Hematopoietic multipotent progenitor cell treated with erythropoietin and hydrocortisone succinate and interleukin-3 and kit ligand, for 8 days (in vitro differentiated cells): ENCODE measurements at places on chromosomes 7 and 10.

DNA sequence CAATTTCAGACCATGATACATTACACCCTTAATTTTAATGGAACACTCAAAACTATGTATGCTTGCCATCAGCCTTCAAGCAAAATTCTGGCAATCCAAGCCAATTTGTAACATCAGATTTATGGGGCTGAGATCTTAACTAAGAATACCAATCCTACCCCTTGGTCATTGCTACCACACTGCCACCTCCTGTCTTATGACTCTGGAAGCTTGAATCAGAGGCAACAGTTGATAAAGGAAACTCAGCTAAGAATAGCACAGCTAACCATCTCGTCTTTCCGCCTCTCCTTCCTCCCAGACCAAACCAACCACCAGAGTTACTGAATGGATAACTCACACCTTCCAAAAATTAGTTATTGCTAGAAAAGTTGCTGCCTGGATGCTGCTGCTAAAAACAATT lies 7.4 kb downstream of the IGF2BP3 start:
- peak; percentile 30 for DNase-seq

GRCh38 chr7:140923358-140924006 lies 1.2 kb downstream of the BRAF start:
- DNase-seq, result peak; percentile 37

DNA sequence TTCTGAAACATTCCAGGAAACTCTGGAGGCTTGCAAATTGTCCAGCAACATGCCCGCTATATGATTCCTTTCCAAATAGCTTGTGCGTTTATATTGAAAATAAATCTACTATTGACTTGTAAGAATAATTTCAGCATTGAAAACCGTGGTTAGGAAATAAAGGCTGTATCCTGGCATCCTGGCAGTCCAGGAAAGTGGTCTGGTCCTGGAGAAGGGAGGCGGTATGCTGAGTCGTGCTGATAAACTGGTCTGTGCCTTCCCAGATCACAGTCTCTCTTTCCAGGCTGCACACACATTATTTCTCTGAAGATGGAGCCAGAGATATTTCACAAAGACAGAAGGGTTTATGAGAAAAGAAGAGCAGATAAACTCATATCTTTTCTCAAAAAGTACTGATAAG lies 350.1 kb upstream of the COBL start:
- no peak for DNase-seq

GRCh38 chr10:14396411-14397048 lies 65.8 kb upstream of the FRMD4A start:
- peak; percentile 2 for DNase-seq

DNA sequence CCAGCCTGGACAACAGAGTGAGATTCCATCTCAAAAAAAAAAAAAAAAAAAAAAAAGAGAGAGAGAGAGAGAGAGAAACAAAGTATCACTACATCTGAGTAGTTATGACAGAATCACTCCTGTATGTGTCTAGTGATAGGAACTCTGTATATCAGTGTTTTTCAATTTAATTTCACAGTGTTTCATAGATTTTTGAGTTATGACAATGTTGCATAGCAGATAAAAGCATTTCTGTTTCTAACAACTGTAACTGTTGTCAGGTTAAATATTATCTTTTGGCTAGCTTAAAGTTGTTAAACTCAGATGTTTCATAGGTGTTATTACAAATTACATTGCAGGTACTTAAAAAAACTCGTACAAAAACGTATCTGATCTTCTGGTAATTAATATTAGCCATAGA lies 60.3 kb downstream of the PLXDC2 start:
- DNase-seq, result no peak

DNA sequence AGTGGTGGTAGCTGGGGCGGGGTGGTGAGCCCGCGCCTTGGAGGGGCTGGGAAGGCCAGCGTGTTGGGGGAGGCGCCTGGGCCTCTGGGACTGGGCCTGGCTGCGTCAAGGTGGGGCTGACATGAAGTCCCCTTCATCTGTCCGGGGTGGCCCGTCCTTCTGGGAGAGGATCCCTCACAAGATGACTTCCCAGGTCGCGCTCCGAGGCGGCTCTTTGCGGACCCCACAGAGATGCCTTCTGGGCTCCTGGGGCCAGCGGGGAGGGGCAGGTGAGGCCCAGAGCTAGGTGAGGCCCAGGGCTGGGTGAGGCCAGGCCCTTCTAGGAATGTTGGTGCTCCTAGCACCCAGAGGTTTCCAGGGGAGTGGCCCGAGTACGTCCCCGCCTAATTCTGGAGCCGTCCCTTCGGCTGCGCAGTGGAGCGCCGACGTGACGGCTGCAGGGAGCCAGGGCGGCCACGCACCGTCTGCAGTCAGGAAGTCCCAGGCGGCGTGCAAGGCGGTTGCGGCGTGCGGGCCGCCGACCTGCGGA lies 58.2 kb upstream of the NUPR2 start:
- DNase-seq, result no peak

- DNase-seq, result no peak
These were observed 175.3 kb downstream of the JAZF1 start for GRCh38 chr7:28005075-28005846.

DNA sequence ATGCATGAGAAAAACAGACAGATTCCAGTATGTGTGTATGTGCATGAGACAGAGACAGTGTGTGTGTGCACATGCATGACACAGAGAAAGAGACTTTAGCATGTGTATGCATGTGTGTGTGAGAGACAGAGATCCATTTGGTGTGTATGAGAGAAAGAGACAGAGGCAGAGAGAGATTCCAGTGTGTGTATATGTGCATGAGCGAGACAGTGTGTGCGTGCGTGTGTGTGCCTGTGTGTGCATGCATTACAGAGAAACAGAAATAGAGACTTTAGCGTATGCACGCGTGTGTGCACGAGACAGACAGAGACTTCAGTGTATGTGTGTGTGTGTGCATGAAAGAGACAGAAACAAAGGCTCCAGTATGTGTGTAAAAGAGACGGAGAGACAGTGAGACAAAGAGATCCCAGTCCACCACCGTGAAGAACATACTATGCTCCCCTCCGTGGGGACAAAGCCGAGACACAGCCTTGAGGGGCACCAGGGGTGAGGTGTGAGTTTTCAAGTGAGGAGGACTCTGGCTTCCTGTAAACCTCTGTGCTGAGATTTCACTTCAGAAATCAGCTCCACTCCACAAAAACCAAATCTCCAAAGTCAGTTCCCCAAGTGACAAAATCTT lies 188.9 kb downstream of the GRID1 start:
- no peak for DNase-seq

GRCh38 chr10:86083664-86084175 lies 282.9 kb downstream of the GRID1 start:
- DNase-seq, result no peak

DNA sequence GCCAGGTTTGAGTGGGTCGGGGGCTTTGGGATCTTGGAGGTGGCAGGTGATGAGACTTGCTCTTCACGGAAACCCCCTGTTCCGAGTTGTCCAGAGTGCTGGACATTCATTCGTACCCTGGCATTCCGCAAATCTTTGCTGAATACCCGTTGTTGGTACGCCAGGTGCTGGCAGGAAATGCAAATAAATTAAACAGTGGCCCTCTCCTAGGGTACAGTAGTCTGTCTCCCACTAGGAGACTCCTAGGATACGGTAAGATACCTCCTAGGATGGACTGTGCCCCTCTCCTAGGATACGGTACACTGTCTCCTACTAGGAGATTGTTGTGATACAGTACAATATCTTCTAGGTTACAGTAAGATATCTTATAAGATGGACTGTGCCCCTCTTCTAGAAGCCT lies 544 bp downstream of the SEC23IP start:
- DNase-seq, result no peak

DNA sequence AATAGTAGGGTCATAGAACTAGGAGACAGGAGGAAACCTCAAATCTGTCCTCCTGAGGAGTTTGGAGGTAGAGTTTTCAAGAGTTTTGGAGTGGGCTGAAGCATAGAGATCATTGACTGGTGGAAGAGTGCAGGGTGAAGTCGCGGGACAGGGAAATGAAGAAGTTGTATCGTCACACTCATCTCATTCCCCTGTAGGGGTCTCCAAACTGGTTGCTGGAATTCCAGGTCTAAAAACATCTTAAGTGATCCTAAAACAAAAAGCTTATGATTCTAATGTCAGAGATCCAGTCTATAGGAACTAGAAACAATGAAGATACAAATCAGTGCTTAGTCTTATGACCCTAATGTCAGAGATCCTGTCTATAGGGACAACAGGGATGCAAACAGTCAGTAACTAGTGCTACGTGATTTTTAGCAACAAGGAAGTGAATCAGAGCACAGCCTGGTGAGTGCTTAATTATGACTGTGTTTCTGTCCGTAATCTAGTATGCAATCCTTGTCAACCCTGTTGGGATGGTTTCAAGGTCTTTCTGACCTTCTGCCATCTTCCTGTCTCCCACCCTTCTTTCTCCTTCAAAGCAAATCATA lies 139.4 kb downstream of the SKIDA1 start:
- DNase-seq, result no peak
